Liver (tissue), 10 donors: ENCODE measurements at places on chromosomes 7 and 10. TPM values are rescaled to one million over a fixed set of nuclear protein-coding genes. Genes with fewer than 3 reads are reported as not detected.

GRCh38 chr10:82564353-82565196 is 689.6 kb downstream of the NRG3 start:
- H3K27ac ChIP-seq, result no peak overlapping the region
- no peaks in the 10 kb centered on the region for H3K36me3 ChIP-seq
- no peak for DNase-seq
- no peak overlapping the region for H3K4me3 ChIP-seq
- no peaks in the 10 kb centered on the region for H3K4me1 ChIP-seq

DNA sequence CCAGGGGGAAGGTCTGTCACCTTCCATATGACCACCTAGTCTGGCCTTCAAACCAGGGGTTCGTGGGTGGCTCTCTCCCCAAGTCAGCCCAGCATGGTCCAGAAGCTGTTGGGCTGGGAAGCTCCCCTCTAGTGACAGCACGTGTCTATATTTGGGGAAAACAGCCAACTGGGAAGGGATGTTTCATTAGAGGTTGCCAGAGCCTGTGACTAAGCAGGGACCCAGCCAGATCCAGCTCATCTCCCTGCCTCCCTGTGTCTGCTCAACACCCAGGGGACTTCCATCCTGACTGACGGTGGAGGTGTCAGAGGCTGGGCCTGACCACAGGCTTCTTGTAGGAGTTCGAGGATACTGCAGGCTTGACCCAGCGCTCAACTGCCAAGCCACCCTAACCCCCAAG is 10.5 kb downstream of the STYXL1 start:
- no peaks in the 10 kb centered on the region for H3K36me3 ChIP-seq
- DNase-seq, result no peak
- no peaks in the 10 kb centered on the region for H3K4me1 ChIP-seq
- H3K27ac ChIP-seq, result no peak overlapping the region
- no peak overlapping the region for H3K4me3 ChIP-seq

DNA sequence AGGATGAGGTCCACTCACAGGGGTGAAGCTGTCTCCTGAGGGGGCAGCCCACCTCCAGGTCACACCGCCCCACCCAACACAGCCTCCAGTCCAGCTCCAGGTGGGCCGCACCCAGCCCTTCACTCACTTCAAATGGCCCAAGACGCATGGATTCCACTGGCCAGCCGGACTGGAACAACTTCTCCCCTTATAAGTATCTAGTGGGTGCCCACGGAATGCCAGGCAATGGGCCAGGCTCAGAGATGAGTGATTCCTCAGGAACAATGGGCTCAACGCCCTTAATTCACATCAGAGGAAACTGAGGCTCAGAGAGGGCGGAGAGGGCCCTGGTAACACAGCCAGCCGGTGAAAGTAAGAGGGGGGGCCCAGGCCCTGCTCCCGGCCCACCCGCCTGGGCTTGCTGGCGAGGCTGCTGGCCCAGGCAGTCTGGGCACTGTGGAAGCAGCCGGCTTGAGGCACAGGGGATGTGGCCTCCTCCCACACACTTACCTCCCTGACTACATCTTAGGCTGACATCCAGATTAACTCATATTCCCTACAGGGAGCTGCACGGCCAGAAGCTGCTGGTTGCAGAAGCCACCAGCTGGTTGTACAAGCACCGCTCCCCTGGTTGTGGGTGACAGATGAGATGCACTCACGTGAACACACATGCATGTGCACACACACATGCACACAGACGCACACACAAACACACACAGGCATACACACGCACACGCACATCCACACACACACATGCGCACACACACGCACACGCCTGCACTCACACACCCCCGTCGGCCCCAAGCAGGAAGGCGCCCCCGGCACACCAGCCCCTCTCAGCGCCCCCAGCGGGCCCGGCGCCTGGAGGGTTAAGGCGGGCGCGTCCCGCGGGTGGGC is 1.0 kb upstream of the FAM20C start:
- DNase-seq, result no peak
- peak overlapping the region; percentile 59 for H3K4me3 ChIP-seq
- no peaks in the 10 kb centered on the region for H3K27me3 ChIP-seq
- H3K36me3 ChIP-seq, result peaks cover 7% of the 10 kb centered on the region

GRCh38 chr7:112010994-112011393 is 195.2 kb downstream of the DOCK4 start:
- H3K27me3 ChIP-seq, result no peaks in the 10 kb centered on the region
- no peak overlapping the region for H3K27ac ChIP-seq
- no peaks in the 10 kb centered on the region for H3K36me3 ChIP-seq
- H3K4me3 ChIP-seq, result no peak overlapping the region

DNA sequence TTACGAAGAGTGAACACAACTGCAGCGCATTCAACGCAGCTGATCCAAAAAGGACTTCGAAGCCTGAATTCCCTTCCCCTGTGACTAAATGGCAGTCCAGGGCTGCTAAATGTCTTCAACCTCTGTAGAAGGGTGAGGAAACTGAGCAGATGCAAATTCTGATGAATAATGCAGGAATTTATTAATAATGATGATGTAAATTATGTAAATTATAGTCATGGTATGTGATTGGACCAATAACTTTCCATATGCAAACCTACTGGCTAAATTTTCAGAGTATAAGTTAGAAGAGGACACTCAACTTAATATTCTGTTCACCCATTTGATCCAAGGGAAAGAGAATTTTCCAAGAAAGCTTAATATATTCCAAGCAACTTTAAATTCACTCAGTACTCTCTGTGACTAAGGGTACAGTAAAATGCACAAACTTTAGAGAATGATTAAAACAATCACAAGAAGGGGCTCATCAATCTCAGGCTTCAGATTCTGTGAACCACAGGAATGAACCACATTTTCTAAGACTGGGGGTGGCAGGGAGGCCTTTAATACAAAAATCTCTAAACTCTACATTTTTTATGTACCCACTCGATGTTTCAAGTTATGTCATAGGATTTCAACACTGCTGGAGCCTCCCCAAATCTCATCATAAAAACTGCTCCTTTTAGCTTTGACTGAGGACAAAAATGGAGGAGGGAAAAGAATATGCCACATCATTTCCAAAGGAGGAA is 3.5 kb downstream of the FGFR2 start:
- H3K4me1 ChIP-seq, result peaks cover 8% of the 10 kb centered on the region
- H3K4me3 ChIP-seq, result no peak overlapping the region
- H3K36me3 ChIP-seq, result no peaks in the 10 kb centered on the region
- peaks cover 2% of the 10 kb centered on the region for H3K27me3 ChIP-seq
- no peak overlapping the region for H3K27ac ChIP-seq

- no peak overlapping the region for H3K4me3 ChIP-seq
- no peak for DNase-seq
- H3K4me1 ChIP-seq, result no peaks in the 10 kb centered on the region
- no peaks in the 10 kb centered on the region for H3K36me3 ChIP-seq
Observed at GRCh38 chr10:4127518-4128315, 342.7 kb upstream of the KLF6 start.

DNA sequence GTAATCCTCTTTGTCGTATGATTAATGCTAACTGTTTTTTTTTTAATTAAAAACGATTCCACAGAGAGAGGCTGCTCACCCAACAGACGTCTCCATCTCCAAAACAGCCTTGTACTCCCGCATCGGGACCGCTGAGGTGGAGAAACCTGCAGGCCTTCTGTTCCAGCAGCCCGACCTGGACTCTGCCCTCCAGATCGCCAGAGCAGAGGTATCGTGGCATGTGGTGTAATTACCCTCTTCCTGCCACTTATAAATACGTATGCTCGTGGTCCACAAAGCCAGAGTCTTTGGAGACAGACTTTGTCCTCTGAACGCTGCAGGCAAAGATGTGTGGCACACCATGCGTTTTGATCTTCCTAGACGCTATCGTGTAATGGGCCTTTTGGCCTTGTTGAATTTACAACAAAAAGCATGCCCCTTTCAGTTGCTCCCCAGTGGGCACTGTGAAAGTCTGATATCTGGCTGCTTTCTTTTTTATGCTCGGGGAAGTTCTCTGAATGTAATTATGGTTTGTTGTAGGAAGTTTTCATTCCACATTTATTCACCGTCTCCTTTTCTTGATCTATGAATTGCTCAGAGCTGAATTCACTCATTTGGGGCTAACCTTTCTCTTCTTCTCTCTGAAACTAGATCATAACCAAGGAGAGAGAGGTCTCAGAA is 33.6 kb upstream of the BTBD16 start:
- no peak overlapping the region for H3K4me3 ChIP-seq
- no peak for DNase-seq
- no peaks in the 10 kb centered on the region for H3K36me3 ChIP-seq

- H3K36me3 ChIP-seq, result no peaks in the 10 kb centered on the region
- H3K4me1 ChIP-seq, result no peaks in the 10 kb centered on the region
- no peak overlapping the region for H3K27ac ChIP-seq
Observed at GRCh38 chr10:33142295-33142694, 184.3 kb upstream of the ITGB1 start.

DNA sequence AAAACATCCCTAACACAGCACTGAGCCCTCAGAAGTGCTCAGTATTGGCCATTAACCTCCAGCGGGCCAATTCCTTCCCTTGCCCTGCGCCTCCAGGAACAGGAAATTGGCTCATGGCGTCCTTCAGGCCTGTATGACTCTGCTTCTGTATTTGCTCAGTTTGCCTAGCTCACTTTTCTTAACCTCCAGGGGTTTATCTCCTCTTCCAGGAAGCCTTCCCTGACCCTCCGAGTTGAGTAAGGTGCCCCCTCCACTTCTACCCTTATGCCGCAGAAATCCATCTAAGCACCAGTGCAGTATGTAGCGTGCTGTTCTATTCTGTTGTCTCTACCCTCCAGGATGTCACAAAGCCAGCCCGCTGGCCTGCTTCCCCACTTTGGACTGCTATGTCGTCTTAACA is 1.1 kb upstream of the SFXN4 start:
- H3K4me1 ChIP-seq, result no peaks in the 10 kb centered on the region
- H3K27me3 ChIP-seq, result no peaks in the 10 kb centered on the region
- H3K27ac ChIP-seq, result peak overlapping the region; percentile 94
- H3K4me3 ChIP-seq, result no peak overlapping the region
- DNase-seq, result no peak
- H3K36me3 ChIP-seq, result peaks cover 29% of the 10 kb centered on the region

DNA sequence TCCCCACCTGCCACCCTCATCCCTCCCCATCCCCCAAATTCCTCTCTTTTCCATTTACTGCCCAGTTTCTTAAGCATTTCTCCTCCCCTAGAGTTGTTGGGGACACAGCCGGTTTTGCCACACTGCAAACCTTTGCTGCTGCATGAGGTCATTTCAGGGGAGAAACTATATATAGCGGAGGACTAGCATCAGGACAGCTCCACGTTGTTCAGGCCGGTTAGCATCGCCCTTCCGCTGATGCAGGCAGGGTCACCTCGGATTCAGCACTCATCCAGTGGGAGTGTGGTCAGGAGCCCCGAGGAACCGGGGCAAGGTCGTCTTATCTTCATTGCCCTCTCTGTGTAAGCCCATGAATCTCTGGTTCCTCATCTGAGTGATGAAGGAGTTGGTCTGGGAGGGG is 15.6 kb downstream of the UBTD1 start:
- H3K4me3 ChIP-seq, result no peak overlapping the region
- no peak for DNase-seq
- no peak overlapping the region for H3K27ac ChIP-seq
- no peaks in the 10 kb centered on the region for H3K27me3 ChIP-seq

GRCh38 chr7:99242682-99243081 is 30.0 kb upstream of the MYH16 start:
- no peak overlapping the region for H3K4me3 ChIP-seq
- H3K36me3 ChIP-seq, result no peaks in the 10 kb centered on the region
- no peak overlapping the region for H3K27ac ChIP-seq
- DNase-seq, result no peak
- H3K27me3 ChIP-seq, result no peaks in the 10 kb centered on the region

GRCh38 chr10:10160821-10161312 is 856.8 kb upstream of the CELF2 start:
- no peaks in the 10 kb centered on the region for H3K27me3 ChIP-seq
- no peak overlapping the region for H3K27ac ChIP-seq
- no peak overlapping the region for H3K4me3 ChIP-seq
- no peaks in the 10 kb centered on the region for H3K4me1 ChIP-seq
- no peaks in the 10 kb centered on the region for H3K36me3 ChIP-seq
- no peak for DNase-seq

- H3K4me3 ChIP-seq, result no peak overlapping the region
- H3K27me3 ChIP-seq, result no peaks in the 10 kb centered on the region
- H3K4me1 ChIP-seq, result no peaks in the 10 kb centered on the region
- no peak for DNase-seq
- no peaks in the 10 kb centered on the region for H3K36me3 ChIP-seq
Observed at GRCh38 chr10:51488766-51489408, 210.5 kb downstream of the CSTF2T start.

- H3K36me3 ChIP-seq, result no peaks in the 10 kb centered on the region
- DNase-seq, result no peak
- no peak overlapping the region for H3K27ac ChIP-seq
- no peaks in the 10 kb centered on the region for H3K27me3 ChIP-seq
- H3K4me1 ChIP-seq, result no peaks in the 10 kb centered on the region
Observed at GRCh38 chr7:55247428-55247827, 117.7 kb upstream of the LANCL2 start.

DNA sequence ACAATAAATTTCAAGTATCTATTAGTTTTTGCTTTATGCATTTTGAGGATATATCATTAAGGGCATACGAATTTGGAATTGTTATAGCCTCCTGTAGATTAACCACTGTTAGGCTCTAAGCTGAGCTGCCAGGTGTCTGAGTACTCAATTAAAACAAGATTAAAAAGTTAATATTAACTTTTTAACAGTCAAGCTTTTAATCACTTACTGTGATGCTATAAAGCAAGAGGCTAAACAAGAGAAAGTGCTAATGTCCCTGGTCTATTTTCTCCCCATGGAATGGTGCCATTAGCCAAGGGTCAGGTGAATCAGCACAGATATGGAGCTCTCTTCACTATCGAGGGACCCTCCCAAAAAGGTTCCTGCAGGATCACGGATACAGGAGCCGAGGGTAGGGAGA is 9.7 kb downstream of the GSAP start:
- H3K27me3 ChIP-seq, result no peaks in the 10 kb centered on the region
- H3K4me1 ChIP-seq, result peaks cover 4% of the 10 kb centered on the region
- H3K4me3 ChIP-seq, result no peak overlapping the region
- H3K27ac ChIP-seq, result no peak overlapping the region
- H3K36me3 ChIP-seq, result no peaks in the 10 kb centered on the region

DNA sequence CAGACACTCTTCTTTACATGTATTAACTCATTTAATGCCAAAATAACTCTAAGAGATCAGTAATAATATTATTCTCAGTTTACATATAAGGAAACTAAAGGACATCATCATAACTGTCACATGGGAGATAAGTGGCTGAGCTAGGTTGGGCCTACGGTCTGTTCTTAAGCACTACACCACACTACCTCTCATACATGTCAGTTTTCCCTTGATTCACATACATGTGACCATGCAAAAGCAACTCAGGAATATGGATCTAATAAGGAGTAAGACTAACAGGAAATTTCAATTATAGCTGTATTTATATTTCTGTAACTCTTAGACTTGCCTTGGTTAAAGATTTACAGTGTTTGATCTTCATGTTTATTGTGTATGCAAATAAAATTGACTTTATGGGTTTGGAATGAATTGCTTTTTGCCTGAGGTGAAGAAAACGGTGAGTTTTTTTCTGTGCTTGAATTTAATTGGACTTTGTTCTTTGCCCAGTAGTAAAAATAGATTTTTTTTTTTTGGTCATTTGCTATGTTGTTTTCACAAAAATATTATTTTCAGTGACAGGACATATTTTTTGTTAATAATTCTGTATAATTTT is 69.7 kb downstream of the CYP51A1 start:
- H3K27ac ChIP-seq, result peak overlapping the region; percentile 51
- DNase-seq, result no peak

Gene CCDC201
- total RNA-seq, result not detected

Gene PAX2
- not detected for total RNA-seq

Gene CYP3A7
- 81.2 TPM for total RNA-seq

Gene ECHDC3
- 6.1 TPM for total RNA-seq

Gene HOXA7
- under 0.01 TPM for total RNA-seq

Gene AKR1C8
- 28.5 TPM for total RNA-seq

Gene ARL5B
- total RNA-seq, result 18.6 TPM

Gene ERVW-1
- not detected for total RNA-seq

Gene C10orf120
- total RNA-seq, result not detected

Gene MEST
- 42.4 TPM for total RNA-seq

Gene MNX1
- not detected for total RNA-seq

Gene CHST15
- 5.8 TPM for total RNA-seq

Gene VPS37D
- 3.3 TPM for total RNA-seq

Gene OR2A1
- not detected for total RNA-seq
